Stimulated activated CD4-positive, alpha-beta T cell treated with anti-CD3 and anti-CD28 coated beads, TNF-alpha, amount 100 ng/mL, for 48 hours (primary cell): ENCODE measurements at places on chromosomes 6 and 20.
A peak's percentile ranks its signal among the peaks of the same experiment; 100 is the strongest.

- no peak for DNase-seq
These were observed 67.8 kb downstream of the TAF4 start for GRCh38 chr20:61997891-61998290.

GRCh38 chr6:30530014-30530413 lies 26.3 kb downstream of the GNL1 start:
- no peak for DNase-seq

DNA sequence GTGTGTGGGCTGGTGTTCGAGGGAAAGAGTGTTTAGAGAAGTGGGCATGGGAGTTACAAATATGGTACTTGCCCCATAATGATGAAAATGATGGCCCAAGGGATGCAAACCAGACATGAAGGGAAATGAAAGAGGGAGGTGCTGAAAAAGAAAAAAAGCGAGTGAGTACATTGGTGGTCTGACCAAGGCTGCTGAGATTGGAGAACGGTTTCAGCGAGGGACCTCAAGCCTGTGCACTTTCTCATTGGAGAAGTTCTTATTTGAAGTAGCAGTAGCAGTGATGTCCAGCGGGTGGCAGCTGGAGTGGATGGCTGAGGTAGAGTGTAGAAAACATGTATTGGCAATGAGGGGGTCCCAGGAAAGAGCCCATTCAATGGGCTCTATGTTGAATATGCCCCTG lies 54.8 kb downstream of the TNFAIP3 start:
- DNase-seq = no peak

DNA sequence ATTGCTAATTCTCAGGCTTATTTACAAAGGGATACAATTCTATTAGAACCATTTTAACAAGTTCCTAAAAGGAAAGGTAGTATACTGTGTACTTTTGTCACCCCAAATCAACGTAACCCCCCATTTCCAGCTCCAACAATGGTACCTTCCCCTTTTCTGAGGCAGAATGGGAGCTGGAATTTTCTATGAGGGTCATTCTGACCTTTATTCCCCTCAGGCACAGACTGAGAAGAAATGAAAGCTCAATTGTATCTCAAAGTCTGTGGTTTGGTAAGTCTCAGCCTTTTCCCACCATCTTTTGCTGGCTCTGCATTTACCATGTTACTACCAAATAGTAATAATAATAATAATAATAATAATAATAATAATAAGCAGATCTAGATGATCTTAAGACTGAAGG lies 571.0 kb downstream of the RNF144B start:
- DNase-seq = no peak

- no peak for DNase-seq
These were observed 232.5 kb upstream of the TAB2 start for GRCh38 chr6:149084808-149085556.

DNA sequence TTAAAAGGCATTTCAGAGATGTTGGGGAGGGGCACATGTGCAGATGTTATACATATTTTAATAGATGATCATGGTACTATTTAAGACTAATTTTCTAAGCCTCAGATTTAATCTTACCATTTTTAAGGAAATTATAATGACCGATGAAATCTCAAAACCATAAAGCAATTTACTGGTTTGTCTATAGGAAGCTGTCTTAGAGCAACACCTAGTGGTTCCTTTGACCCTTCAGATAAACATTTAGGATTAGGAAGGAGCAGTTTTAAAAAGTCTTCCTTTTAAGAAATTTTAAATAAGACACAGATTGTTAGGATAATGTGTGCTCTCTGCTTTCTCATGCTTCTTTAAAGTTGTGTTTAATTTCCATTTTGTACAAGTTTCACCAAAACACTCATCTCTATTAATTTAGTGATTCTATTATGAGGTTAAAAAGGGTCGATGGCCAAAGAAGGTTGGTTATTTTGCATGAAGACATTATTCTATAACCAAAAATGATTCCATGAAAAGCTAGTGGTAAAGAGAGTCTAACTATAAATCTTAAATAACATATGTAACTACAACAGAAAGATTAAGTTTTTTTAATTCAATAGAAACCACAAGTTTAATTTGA lies 376.4 kb downstream of the HACE1 start:
- no peak for DNase-seq

- DNase-seq = no peak
These were observed 12.2 kb downstream of the TOP1 start for GRCh38 chr20:41040855-41041254.

- DNase-seq = no peak
These were observed 42.6 kb upstream of the TMEM170B start for GRCh38 chr6:11494786-11495564.

GRCh38 chr6:129959358-129959930 lies 58.9 kb upstream of the L3MBTL3 start:
- DNase-seq = no peak

- peak; percentile 29 for DNase-seq
These were observed 117.5 kb downstream of the GPX5 start for GRCh38 chr6:28643017-28643740.

DNA sequence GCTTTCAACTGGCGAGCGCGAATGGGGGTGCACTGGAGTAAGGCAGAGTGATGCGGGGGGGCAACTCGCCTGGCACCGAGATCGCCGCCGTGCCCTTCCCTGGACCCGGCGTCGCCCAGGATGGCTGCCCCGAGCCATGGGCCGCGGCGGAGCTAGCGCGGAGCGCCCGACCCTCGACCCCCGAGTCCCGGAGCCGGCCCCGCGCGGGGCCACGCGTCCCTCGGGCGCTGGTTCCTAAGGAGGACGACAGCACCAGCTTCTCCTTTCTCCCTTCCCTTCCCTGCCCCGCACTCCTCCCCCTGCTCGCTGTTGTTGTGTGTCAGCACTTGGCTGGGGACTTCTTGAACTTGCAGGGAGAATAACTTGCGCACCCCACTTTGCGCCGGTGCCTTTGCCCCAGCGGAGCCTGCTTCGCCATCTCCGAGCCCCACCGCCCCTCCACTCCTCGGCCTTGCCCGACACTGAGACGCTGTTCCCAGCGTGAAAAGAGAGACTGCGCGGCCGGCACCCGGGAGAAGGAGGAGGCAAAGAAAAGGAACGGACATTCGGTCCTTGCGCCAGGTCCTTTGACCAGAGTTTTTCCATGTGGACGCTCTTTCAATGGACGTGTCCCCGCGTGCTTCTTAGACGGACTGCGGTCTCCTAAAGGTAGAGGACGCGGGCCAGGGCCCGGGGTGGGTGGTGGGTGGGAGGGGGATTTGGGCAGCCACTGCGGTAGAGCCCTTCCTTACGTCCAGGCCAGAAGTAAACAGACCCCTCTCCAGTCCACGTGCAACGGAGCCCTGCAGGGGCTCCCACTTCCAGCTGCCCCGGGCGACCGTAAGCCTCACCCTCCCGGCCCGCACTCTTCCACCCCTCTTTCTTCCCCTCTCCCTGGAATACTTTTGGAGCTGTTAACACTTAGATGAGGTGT lies 998 bp downstream of the BMP2 start:
- no peak for DNase-seq

- DNase-seq = no peak
These were observed 163.0 kb downstream of the RPS12 start for GRCh38 chr6:132977413-132977812.

GRCh38 chr20:7274870-7275269 lies 507.4 kb downstream of the BMP2 start:
- DNase-seq = no peak

GRCh38 chr6:155084431-155085123 lies 89.5 kb downstream of the TIAM2 start:
- no peak for DNase-seq

- no peak for DNase-seq
These were observed 66.0 kb upstream of the SYNDIG1 start for GRCh38 chr20:24403406-24403805.

DNA sequence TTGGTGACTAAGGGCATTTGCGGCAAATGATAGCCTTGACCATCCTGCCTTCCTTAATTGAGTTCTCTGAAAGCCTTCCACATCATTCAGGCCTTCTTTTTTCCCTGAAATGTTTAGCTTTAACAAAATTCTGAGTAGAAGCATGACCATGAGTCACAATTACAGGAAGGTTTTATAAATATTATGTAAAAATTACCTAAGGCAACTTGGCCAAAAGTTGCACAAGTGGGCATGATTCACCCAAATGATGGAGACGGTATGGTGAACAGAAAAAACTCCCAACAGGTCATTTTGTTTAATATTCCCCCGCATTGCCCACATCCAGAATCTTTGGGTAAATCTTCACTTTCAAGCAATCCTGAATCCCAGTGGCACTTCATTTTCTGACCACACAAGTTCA lies 37.0 kb downstream of the MC3R start:
- DNase-seq = no peak

GRCh38 chr6:125191916-125192609 lies 38.5 kb downstream of the TPD52L1 start:
- DNase-seq = peak; percentile 42

- DNase-seq = no peak
These were observed 45.3 kb downstream of the CLIC5 start for GRCh38 chr6:45970326-45970725.

DNA sequence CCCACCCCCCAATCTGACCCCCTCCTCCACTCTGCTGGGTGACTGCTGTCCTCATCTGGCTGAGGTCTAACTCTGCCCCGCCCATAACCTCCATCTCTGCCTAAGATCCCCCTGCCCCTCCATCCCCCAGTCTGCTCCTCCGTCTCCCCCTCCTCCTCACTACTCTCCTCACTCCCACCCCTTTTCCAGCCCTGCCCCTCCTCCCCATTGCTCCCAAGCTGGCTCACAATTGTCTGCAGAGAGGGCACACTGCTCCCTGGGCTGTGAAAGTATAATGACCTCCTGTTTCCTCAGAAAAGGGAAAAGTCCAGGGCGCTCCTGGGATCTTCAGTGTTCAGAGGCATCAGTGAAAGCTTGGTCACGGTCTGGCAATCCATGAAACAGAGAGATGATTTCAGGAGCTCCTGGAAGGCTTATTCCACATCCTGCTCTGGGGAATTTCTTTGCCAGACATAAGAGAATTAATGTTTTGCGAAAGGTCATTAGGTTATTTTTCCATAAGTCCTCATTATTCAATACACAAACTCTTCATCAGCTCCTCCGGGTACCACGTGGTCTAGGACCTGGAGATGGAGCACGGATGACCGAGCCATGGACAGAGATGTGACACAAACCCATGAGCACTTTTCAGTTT lies 21.5 kb downstream of the CST5 start:
- DNase-seq = no peak

DNA sequence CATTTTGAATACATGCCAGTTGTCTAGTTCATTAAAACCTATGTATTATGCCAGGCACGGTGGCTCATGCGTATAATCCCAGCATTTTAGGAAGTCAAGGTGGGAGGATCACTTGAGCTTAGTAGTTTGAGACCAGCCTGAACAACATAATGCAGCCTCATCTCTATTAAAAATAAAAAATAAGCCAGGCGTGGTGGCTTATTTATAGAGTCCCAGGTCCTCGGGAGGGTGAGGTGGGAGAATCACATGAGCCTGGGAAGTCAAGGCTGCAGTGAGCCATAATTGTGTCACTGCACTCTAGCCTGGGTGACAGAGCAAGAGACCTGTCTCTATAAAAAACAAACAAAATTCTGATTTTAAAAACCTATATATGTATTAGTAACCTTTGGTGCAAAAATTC lies 27.5 kb downstream of the ORC3 start:
- no peak for DNase-seq

- no peak for DNase-seq
These were observed 129.6 kb upstream of the CST7 start for GRCh38 chr20:24819331-24819965.

DNA sequence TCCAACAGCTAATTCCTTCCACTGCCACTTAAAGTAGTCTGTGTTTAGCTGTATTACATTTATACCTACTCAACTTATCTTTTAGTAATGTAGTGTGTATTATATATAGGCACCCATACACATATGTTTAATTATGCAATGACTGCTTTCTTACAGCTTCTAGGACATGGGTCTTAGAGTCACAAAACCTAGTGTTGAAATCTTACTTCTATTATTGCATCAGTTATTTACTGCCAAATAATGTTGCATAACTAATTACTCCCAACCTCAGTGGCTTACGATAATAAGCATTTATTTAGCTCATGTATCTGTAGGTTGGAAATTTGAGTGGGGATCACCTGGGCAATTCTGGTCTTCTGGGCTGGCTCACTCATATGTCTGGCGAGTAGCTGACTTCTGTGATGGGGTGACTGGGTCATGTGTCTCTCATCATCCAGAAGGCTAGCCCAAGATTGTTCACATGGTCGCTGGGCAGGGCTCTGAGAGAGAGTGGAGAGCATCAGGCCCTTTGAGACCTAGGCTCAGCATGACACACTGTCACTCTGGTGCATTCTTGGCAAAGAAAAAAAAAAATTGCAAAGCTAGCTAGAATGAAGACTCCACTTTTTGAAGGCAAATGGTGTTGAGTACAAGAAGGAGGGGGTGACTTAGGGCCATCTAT lies 187.0 kb downstream of the PLCB1 start:
- DNase-seq = no peak

GRCh38 chr20:63750807-63751470 lies 11.4 kb downstream of the SLC2A4RG start:
- DNase-seq = no peak

- DNase-seq = no peak
These were observed 4.6 kb downstream of the GUCA1A start for GRCh38 chr6:42177514-42178364.

GRCh38 chr20:56173438-56173837 lies 75.1 kb upstream of the MC3R start:
- no peak for DNase-seq

DNA sequence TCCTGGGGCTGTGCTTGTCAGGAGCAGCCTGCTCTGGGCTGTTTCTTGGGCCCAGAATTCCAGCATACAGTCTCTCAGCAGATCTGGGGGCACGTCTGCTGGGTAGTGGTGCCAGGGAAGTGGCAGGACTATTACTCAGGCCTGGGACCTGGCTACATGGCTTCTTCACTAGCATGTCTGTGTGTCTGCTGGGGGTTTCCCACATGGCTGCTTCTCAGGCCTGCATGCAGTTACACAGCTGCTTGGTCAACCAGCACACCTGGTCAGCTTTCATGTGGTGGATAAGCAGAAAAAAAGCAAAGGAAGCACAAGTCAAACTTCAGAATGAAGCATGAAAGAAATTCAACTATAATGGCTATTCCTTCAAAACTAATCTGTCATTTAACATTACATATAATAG lies 316.2 kb upstream of the NOX3 start:
- no peak for DNase-seq

DNA sequence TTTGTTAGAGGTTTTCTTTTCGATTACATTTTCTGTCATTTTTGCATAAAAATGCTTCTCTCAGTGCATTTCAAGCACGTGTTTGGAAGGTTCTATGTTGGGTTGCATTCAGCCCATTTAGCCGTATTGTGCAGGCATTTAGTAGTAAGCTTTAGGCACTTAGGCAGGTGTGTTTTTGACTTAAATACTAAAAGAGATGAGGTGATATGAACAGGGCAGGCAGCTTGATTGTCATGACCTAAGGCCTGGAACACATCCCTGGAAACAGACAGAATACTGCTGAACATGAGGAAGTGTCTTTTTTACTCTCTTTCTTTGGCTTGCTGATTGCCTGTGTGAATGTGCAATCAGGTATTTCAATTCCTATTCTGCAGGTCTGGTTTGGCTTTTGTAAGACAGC lies 610.5 kb upstream of the MAN1A1 start:
- DNase-seq = no peak

- DNase-seq = no peak
These were observed 13.9 kb upstream of the KLHL31 start for GRCh38 chr6:53679446-53679933.
